ENCODE measurements at places on chromosomes 6 and 20. TPM values are rescaled to one million over a fixed set of nuclear protein-coding genes. Genes with fewer than 3 reads are reported as not detected.

GRCh38 chr6:46491201-46491627 lies at the start of gene RCAN2:
RCAN2 (minus strand) TSS chr6:46491449.
- peak; percentile 82 for DNase-seq

METTL24 gene
- total RNA-seq = not detected

GRCh38 chr6:81480139-81480538 lies 272.3 kb downstream of the TENT5A start:
- no peak for DNase-seq

GRCh38 chr20:710780-711450 lies 35.3 kb upstream of the SCRT2 start:
- peak; percentile 27 for DNase-seq

- no peak for DNase-seq
Measured at GRCh38 chr20:59314997-59315396, 14.6 kb downstream of the EDN3 start.
